Muscle of back (tissue), 13 donors: ENCODE measurements at places on chromosomes 6 and 20. TPM values are rescaled to one million over a fixed set of nuclear protein-coding genes. Genes with fewer than 3 reads are reported as not detected.

Gene PPP1R11
- 40.1 TPM for polyA plus RNA-seq

Gene COL9A3
- 7.3 TPM for polyA plus RNA-seq

Gene SLC44A4
- 0.24 TPM for polyA plus RNA-seq

Gene RAD21L1
- not detected for polyA plus RNA-seq

DNA sequence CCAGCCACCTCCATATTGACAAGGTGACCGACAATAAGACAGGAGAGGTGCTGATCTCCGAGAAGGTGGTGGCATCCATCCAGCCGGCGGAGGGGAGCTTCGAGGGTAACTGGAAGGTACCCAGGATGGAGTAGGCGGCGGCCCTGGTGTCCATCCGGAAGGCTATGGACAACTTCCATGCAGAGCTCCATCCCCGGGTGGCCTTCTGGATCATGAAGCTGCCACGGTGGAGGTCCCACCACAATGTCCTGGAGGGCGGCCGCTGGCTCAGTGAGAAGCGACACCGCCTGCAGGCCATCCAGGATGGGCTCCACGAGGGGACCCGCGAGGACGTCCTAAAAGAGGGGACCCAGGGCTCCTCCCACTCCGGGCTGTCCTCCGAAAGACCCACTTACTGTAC, 17.0 kb downstream of the DEFB115 start:
- DNase-seq: no peak

DNA sequence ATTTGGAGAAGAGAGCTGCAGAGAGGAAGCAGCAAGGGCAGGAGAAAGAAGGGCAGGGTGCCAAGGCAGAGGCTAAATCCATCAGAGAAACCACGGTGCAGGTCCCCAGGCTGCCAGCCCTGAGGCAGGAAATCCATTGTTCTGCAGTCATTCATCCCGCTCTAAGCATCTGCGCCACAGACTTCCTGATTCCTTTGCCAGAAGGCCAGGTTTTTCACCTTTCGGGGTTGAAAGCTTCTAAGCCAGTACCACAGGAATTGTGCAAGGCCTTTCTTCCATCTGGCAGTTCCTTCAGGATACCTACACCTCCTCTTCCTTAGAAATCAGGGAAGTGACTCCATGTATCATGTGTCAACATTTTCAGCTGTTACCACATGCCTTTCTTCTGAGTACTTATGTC, 45.6 kb downstream of the ADGRF5 start:
- DNase-seq: no peak

- no peak for DNase-seq
These were observed 8.9 kb downstream of the GLP1R start for GRCh38 chr6:39057251-39058155.
